ENCODE measurements at places on chromosomes 13 and 19.

- no peak for DNase-seq
These were observed 2.8 kb downstream of the GFY start for GRCh38 chr19:49427855-49428546.

DNA sequence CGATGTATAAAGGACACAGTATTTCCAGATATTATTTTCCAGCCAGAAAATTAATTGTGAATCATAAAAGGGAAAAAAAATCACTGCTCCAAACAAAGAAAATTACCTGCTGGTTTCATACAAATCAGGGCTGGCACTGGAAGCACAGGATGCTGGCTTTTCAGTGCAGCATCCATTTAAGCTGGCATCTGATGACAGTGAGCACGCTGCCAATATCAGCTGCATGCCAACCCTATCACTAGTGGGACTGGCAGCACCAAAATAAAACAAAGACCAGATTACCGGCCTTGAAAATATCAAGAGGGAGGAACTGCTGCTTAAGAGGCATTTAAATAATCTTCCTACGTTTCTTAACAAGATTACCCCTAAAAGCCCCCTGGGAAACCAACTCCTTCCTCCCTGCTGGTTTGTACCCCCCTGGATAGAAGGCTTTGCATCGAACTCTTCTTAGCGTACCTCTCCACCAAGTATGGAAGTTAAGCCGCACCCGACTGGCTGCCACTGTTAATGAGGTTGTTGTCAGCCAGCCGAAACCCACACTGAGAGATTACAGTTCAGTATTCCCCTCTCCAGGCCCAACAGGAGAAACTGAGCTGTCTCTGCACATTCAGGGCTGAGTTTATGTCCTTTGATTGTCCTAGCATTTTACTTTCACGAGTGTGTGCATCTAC is 257.8 kb downstream of the EFNB2 start:
- DNase-seq = no peak

GRCh38 chr13:38628554-38628953 is 58.3 kb upstream of the FREM2 start:
- no peak for DNase-seq

- no peak for DNase-seq
These were observed 620 bp downstream of the CRTC1 start for GRCh38 chr19:18683958-18684641.

GRCh38 chr19:41808663-41809566 is 12.5 kb downstream of the CEACAM3 start:
- no peak for DNase-seq

DNA sequence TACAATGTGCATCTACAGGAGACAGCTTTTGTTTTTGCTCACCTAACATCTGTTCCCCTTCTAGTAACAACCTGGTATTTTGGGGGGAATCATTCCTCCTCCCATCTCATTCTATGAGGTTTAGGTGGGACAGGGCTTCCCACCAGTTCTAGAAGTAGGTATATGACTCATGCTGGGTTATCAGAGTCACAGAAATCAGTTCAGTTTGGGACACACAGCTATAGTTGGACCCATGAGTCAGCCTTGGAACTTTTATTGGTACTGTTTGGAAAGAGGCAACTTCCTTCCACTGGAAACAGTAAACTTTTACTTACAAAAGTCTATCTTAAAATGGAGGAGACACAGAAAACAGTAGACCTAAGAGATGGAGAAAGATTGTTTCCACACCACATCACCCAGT is 185.5 kb downstream of the DNAJC3 start:
- no peak for DNase-seq

DNA sequence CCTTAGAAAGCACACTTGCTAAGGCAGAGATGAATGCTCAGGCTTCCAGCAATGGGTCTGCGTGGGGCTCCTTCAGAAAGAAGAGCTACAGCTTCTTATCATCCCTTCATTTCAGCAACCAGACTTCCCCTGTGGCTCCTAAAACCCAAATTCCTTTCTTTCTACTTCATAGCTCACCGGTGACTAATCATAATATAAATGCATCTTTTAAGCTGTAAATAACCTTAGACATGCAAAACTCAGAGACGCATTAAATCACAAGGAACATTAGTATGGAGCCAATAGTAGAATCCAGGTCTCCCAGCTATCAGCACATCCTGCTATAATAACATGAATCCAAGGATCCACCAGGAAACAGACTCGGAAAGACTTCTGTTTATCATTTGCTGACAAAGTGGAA is 375.6 kb downstream of the COG6 start:
- no peak for DNase-seq

GRCh38 chr13:41919741-41920487 is 41.0 kb downstream of the VWA8 start:
- no peak for DNase-seq

DNA sequence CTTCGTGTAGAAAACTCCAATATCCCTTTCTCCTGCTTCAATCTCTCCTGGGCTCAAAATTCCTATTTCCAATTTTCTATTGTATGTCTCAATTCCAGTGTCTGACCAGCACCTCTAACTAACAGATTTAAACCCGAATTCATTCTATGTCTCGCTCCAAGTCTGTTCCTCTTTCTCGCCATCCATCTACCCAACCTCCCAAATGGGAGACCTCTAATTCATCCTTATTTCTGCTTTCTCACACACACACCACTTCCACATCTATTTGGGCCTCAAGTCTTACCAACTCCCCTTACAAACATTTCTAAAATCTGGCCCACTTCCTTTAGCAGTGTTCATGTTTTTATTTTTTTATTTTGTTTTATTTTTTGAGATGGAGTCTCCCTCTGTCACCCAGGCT is 53.3 kb downstream of the MBD3L2B start:
- DNase-seq = no peak

GRCh38 chr19:46862503-46862834 is 1.7 kb downstream of the ARHGAP35 start:
- no peak for DNase-seq

GRCh38 chr19:19420570-19421298 is 15.3 kb downstream of the GATAD2A start:
- DNase-seq = no peak

DNA sequence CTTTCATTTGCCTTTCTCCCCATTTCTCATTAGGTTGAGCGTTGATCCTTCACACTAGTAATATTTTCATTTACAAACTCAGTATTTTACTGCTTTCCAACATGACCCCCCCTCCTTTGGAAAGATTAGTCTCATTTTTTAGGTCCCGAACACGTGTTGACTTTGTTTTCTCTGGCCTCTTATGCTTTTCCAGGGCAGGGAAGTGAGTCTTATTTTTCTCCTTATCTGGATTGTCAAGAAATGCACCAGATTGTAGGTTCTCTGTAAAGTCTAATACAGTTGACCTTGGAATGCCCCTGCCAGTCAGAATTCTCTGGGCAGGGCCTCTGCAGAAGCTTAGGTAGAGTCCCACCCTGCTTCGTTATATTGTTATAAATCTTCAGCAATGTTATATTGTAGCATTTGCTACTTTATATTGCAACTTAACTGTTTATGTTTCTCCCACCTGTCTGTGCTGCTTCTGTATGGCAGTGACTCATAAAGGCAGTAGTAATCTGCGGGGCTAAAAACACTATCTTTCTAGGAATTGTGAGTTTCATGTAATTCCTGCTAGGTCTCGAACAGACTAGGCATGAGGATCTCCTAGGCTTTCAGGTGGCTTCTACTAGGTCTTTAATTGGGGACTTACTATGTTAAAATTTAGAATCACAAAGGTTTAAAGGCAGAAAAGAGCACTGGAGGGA is 2.0 kb downstream of the TDRD3 start:
- DNase-seq = no peak

GRCh38 chr13:35028338-35028867 is 86.3 kb downstream of the NBEA start:
- DNase-seq = no peak

DNA sequence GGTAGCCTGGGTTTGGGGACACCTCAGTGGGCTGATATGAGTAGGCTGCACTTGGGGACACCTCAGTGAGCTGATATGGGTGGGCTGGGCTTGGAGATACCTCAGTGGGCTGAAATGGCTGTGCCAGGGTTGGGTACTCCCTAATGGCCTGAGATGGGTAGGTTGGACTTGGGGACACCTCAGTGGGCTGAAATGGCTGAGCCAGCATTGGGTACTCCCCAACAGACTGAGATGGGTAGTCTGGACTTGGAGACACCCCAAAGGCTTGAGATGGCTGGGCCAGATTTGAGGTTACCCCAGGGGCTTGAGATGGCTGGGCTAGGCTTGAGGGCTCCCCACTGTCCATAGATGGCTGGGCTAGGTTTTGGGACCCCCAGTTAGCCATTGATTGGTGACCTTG is 12.1 kb downstream of the IQCN start:
- no peak for DNase-seq

- no peak for DNase-seq
These were observed 253.0 kb downstream of the TSHZ3 start for GRCh38 chr19:31096062-31096830.

GRCh38 chr13:33139780-33140535 is 123.7 kb downstream of the KL start:
- no peak for DNase-seq

DNA sequence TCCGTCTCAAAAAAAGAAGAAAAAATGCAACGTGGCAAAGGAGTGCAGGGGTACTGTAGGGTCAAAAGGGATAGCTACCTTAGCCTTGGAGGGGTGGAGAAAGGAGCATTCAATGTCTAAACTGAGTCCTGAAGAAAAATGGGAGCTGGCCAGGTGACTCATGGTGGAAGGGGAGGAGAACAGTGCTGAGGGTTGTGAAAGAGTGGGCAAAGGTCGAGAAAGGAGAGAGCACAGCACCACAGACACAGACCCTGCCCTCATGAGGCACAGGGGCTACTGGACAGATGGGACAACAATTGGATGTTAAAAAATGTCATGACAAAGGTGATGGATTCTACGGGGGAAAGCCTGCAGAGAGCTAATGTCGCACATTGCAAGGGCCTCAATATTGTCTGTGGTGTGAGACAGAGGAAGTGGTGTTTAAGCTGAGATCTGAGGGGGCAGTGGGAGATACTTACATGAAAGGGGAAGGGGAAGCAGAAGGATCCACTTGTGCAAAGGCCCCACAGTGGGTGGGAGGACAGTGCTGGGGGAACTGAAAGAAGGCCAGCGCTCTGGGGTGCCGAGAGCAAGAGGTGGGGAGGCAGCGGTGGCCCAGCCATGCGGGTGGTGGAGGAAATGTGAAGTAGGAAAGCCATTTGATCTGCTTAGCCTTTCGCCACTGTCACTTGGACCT is 42.9 kb upstream of the URAD start:
- DNase-seq = no peak

DNA sequence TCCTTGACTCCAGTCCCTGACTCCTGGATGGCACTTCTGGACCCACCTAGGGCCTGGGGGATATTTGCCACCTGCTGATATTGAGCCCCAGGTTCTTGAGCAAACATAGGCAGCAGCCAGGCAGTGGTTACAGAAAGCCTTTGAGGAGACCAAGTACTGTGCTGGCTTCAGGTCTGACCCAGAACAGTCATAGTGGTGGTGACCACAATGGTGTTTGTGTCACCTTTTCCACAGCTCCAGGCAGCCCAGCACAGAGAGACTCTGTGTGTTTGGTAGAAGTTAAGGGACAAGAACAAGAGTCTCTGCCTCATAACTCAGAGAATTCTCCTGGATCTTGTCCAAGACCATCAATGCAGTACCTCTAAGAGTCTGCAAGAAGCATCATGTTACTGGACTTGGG is 14.6 kb upstream of the CLC start:
- no peak for DNase-seq

DNA sequence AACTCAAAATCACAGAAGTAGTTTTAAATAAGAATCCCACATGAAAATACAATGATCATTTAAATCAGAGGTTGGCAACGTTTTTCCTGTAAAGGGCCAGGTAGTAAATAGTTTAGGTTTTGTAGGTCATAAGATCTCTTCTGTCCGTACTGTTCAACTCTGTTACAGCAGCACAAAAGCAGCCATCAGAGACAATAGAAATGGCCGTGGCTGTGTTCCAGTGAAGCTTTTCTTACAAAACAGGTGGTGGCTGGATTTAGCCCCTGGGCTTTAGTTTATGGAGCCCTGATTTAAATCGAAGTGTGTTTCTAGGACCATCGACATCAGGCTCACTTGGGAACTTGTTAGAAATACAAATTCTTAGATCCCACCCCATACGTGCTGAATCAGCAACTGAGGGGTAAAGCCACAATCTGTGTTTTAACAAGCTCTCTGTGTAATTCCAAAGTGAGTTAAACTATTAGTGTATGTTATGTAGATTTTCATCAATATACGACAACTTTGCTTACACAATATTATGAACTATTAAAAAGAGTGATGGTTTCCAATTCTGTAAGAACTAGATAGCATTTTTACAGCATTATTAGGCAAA is 54.8 kb upstream of the MIR17HG start:
- no peak for DNase-seq

- DNase-seq = no peak
These were observed 55.2 kb downstream of the CCDC70 start for GRCh38 chr13:51916962-51917361.

GRCh38 chr13:87234981-87235380 is 436.2 kb upstream of the SLITRK5 start:
- DNase-seq = no peak

GRCh38 chr19:40778706-40779284 is 748 bp downstream of the RAB4B start:
- DNase-seq = no peak

- DNase-seq = no peak
These were observed 11.2 kb upstream of the GNA15 start for GRCh38 chr19:3124630-3125029.

- DNase-seq = peak; percentile 50
These were observed 730 bp downstream of the NRTN start for GRCh38 chr19:5805462-5806132.

- DNase-seq = no peak
These were observed 358.9 kb downstream of the ITGBL1 start for GRCh38 chr13:101811284-101811839.

GRCh38 chr19:8607386-8607785 is 3.1 kb downstream of the ADAMTS10 start:
- DNase-seq = no peak

- DNase-seq = no peak
These were observed 2.7 kb upstream of the RUBCNL start for GRCh38 chr13:46389457-46390451.

DNA sequence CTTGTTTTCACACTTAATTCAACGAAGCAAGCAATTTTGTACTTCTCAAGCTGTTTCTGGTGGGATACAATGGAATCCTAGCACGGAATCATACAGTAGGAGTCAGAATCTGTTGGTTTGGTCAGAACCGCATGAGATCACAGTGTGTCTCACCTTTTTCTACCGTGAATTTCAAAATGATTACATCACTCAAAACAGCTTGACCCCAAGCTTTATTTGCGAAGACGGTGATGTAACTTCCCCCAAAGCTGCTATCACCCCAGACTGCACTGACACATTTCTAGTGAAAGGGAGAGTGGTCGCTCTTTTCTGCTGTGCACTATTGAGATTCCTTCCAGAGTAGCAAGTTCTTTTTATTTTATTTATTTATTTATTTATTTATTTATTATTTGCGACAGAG is 9.6 kb downstream of the C19orf18 start:
- no peak for DNase-seq

Data from NCI-H774 (cell line).